ENCODE measurements at places on chromosomes 4 and X.

DNA sequence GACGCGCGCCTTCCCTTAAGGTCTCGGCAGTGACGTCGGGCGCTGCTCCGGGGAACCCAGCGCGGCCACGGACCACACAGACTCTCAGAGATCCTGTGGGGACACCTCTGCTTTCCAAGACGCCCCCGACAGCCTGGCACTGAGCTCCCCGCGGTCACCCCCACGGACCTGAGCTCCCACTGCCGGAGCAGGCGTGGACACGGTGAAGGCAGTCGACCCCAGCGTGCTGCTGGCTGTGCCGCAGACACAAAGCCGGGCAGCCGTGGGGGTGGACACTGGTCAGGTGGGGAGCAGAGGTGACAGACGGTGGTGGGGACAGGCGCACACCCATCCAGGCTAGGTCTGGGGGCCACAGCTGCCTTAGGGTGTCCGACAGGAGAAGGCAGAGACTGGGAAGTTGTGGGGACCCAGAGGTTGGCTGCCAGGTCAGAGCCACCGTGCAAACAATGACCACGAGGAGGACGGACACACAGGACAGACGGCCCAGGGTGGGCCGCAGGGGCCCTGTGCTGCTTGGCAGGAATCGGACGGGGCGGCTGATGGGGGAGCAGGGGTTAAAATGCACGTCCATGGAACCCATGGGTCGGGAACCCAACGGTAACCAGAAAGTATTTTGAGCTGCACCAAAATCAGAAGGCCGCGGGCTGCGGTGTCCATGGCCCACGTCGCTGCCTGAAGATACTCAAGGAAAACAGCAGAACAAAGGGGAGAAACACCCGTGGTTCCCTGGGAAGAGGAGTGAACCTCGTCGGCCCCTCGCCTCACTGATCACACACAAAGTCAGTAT is 16.6 kb upstream of the GTPBP6 start:
- DNase-seq: peak; percentile 76

GRCh38 chr4:158998624-158999023 is 104.3 kb upstream of the RAPGEF2 start:
- no peak for DNase-seq

DNA sequence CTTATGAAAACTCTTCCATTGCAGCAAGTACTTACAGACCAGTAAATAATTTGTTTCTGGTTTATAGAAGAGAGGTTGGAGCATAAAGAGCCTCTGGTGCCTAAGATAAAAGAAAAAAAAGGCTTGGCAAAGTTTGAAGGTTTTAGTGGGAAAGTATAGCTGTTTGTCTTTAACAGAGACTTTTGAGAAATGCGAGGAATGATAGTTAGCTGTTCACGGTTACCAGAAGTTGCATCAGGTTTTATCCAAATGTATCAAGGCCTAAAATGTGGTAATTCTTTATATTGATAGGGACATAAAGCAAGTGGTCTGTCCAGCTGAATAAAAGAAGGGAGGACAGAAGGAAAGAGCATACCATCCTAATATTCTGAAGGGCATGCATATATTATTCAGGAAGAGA is 29.3 kb downstream of the RAP1GDS1 start:
- no peak for DNase-seq

DNA sequence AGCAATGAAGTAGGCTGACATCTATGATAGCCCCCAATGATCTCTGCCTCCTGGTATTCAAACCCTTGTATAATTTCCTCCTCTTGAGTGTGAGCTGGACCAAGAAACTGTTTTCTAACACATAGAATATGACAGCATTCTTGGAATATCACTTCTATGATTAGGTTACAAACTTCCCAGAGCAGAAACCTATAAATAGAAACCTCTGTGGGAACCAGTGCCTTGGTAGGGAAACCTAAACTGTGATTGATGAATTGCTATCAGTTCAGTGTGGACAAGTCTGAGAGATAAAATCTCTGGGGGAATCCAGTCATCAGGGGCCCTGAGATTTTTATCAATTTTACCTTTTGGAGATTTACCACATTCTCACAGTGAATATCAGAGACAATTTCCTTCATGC is 756.5 kb upstream of the AGA start:
- DNase-seq: no peak

DNA sequence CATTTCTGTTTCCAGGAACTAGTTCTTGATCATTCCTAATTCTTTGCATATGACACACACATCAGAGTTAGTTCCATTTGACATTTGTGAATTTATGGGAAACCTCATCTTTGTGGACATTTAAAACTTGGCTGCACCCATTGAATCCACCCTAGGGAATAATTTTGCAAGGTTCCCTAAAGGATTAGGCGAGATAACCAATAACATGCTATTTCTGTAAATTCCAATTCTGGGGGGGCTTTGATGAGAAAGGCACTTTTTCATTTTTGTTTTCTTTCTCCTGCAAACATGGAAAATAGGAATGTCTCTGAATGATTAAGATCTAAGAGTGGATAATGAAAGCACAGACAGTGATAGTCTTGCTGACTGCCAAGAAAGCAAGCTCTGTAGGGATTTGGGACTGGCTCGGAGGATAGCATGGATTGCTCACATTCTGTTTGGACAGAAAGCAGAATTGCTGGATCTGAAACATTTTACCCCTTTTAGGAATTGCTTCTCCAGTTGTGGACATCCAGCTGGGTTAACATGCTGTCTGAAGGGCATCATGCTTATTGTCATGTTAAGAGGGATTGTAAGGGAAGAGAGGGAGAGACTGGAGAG is 145.1 kb downstream of the NHS start:
- DNase-seq: no peak

DNA sequence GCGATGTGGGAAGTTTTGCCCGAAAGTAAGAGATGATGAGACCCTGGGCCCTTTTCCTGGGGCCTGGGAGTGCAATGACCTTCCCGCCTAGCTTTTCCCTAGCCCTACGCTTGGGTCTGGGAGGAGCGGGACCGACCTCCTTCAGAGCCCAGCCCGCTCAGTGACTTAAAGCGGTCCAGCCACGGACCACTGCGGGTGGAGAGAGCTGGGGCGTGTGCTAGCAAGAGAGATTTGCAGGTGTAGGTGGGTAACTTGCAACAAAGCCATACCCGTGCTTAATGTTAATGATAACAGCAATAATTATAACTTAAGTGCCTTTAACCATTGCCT is 503 bp upstream of the PDE5A start:
- DNase-seq: no peak

- DNase-seq: no peak
Observed at GRCh38 chr4:33090910-33091309, 2370.7 kb downstream of the PCDH7 start.

- DNase-seq: no peak
Observed at GRCh38 chr4:95077864-95078263, 320.1 kb downstream of the BMPR1B start.

- no peak for DNase-seq
Observed at GRCh38 chr4:187357821-187358220, 634.2 kb upstream of the FAT1 start.

GRCh38 chr4:141080668-141081067 is 52.6 kb downstream of the RNF150 start:
- DNase-seq: no peak

- no peak for DNase-seq
Observed at GRCh38 chrX:20547611-20548051, 280.9 kb upstream of the RPS6KA3 start.

DNA sequence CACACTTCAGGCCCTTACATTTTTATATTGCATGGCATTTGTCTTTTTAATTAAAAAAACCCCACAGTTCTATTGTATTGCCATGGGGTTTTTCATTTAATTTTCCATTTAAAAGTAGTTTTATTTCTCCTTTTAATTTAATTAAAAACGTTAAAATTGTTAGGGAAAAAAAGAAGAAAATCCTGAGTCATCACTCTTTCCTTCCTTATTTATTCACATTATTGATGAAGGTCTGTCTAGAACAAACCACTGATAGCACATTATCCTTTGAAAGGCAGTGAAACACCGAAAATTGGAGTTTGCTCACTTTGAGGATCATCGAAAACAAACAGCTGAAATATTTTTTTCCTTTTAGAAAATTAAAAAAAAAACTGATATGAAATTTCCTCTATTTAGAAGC is 759.7 kb upstream of the MAGEB2 start:
- DNase-seq: no peak

DNA sequence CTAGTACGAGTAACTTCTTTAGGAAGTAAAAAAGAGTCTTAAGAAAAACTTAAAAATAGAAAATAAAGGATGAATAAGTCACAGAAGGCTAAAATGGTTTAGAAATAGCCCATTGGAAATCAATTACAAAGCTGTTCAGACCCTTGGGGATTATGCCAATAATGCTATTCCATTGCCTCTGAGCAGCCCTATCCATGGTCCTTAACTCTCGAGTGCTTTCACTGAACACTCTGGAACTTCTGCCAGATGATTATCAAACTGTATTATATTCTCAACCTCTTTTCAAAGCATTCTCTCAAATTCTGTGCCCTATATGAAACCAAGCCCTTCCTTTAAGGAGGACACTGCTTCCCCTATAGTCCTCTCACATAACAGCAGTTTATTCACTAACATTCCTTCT is 17.0 kb downstream of the SLC9B1 start:
- no peak for DNase-seq

DNA sequence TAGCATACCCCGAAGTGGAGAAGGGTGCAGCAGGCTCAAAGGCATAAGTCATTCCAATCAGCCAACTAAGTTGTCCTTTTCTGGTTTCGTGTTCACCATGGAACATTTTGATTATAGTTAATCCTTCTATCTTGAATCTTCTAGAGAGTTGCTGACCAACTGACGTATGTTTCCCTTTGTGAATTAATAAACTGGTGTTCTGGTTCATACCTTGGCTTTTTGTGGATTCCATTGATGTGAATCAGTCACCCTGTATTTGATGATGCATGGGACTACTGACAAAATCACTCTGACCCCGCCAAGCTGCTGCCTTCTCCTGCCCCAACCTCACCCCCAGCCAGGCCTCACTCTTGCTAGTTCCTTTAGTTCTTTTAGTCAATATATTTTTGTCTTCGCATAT is 32.7 kb downstream of the F9 start:
- DNase-seq: no peak

GRCh38 chr4:182454440-182455013 is 211.3 kb downstream of the TENM3 start:
- no peak for DNase-seq

DNA sequence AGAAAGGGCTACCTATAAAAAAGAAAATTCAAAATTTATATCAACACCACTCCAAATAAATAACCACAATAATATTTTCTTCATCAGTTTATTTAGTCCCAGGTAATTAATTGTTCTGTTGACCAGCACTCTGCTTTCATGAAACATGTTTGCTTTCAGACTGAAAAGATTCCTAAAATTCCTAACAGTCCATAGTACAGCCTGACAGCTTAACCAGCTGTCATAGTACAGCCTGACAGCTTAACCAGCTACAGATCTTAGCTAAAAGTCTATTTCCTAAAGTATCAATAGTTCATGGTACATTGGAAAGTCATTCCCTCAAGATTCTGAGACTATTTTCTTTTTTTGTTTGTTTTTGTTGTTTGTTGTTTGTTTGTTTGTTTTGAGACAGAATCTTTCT is 144.1 kb upstream of the DDX53 start:
- DNase-seq: no peak

DNA sequence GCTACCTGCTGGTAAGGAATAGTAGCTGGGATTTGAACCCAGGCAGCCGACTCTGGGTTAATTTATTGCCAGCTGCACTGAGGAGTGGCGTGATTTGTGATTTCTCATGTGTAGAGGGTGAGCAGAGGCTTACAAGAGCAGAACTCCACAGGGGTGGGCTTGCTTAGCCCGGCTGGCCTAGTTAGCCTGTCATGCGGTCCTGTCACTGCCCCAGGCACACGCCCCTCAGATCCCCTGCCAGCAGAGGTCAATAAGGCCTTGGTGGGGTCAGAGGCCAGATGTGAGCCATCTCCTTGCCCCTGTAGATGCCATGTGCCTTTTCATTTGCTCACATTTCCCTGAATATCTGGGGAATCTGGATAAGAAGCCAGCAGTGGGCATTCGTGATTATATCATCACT is 13.4 kb downstream of the NSDHL start:
- no peak for DNase-seq

GRCh38 chrX:34578237-34578636 is 78.8 kb downstream of the TMEM47 start:
- DNase-seq: no peak

GRCh38 chrX:97616883-97617530 is 733.3 kb downstream of the RPA4 start:
- no peak for DNase-seq

DNA sequence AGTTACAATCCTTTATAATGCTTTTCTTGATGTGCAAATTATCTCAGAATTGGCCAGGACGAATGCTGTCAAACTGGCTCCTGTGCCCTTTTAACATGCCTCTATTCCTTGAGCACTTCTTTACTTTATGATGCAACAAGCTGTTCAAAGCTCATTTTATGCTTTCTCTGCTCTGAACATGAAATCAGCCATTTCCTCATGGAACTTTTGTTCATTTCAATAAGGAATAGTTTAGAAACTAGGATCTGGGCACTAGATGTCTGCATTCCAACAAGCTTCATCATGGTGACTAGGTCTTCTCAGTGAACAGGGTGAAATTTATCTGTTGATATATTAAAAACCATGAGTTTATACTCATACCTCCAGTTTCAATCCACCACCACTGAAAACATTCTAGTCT is 87.3 kb upstream of the TEX13A start:
- DNase-seq: no peak

DNA sequence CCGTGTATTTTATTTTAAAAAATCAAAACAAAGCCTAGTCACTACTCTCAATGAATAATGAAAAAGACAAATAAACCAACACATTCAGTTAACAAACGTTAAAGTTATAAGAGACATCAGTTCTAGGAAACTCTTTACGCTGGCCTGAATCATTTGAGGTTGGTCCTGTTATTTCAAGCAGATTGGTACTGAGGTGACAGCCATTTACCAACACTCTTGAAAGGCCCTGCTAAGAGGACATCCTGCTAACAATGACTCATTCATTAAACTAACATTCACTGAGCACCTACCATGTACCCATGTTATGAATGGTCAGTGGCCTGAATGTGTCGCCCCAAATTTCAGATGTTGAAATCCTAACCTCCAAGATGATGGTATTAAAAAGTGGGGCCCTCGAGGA is 57.1 kb upstream of the ADGRG2 start:
- DNase-seq: no peak

DNA sequence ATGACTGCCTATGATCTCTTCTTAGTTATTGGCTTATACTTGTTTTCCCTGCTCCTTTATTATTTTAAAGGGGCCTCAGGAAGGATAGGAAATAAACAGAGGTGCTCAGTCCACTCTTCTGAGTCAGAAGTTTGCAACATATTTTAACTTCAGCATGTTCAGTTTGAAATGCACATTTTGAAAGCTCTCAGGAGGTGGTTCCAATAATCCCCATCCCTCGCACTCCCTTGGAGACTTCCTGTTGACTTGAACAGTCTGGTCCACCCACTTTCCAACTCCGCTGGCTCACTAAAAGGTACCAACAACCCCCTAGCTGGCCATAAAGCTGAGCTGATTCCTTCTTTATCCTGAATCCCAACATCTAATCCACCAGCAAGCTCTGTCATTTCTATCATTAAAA is 78.3 kb upstream of the DUSP21 start:
- no peak for DNase-seq

- peak; percentile 65 for DNase-seq
Observed at GRCh38 chrX:119685225-119686066, 7.5 kb downstream of the SEPTIN6 start.

Data from upper lobe of left lung (tissue), 6 donors.